ENCODE measurements at places on chromosomes 12 and 14.

- no peak for DNase-seq
Observed at GRCh38 chr12:43109631-43110345, 442.2 kb downstream of the ADAMTS20 start.

DNA sequence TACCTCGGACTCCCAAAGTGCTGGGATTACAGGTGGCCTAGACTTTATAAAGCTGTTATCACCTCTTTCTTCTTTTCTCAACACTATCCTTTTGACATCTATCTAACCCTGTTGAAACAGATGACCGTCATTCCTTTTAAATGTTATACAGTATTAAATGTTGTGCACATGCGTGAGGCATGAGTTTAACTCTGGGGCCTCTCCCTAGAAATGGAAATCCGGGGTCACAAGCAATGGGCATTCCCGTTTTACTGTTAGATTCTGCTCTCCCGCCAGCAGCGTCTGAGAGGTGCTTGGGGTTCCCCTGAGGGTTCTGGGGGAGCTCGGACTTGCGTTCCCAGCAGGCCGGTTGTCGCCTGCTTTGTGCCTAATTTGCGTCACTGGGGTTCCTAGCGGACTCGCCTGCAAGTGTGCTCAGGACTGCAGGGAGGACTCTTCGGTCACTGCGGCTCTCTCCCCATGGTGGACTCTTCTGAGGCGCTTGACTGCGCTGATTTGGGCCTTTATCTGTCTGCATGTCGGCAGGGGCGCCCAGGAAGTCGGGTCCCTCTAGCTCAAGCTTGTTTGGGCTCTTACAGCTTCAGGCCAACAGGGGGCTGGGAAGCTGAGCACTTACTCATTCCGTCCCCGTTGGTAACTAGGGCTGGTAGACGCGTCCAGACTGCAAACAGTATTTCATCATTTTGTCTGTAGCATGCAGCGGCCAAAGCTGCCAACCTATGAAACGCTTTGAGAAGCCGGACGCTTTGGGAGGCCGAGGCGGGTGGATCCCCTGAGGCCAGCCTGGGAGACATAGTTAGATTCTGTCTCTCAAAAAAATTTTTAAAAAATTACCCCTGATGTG lies 1.2 kb upstream of the RAN start:
- DNase-seq, result peak; percentile 78

- DNase-seq, result no peak
Observed at GRCh38 chr12:52356762-52357580, 10.3 kb downstream of the KRT85 start.

DNA sequence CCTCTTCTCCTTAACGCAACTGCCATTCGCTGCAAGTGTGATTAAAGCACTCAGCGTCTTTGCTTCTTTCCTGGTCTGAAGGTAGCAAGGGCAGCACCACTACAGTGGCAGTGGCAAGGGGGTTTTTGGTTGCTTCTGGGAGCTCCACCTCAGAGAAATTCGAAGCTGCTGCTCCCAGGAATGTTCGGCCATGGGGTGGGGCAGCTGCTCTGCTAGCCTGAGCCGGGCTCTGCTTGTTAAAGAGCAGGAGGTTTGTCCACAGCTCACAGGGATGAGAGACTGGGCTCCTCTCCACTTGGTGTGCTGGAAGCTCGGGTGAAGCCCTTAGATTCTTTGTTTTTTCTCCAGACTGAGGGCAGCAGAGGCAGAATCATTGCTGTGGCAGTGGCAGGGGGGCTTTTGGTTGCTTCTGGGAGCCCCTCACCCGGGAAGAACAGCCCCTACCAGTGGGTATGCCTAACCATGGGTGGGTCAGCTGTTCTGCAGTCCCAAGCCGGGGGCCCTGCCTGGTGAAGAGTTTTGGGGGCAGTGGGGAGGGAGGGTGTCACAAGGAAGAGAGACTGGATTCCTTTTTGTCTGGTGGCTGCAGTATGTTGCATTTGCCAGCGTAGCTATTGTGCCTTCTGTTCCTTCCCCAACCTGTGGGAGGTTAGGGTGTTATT lies 340.2 kb downstream of the AEBP2 start:
- DNase-seq, result no peak

DNA sequence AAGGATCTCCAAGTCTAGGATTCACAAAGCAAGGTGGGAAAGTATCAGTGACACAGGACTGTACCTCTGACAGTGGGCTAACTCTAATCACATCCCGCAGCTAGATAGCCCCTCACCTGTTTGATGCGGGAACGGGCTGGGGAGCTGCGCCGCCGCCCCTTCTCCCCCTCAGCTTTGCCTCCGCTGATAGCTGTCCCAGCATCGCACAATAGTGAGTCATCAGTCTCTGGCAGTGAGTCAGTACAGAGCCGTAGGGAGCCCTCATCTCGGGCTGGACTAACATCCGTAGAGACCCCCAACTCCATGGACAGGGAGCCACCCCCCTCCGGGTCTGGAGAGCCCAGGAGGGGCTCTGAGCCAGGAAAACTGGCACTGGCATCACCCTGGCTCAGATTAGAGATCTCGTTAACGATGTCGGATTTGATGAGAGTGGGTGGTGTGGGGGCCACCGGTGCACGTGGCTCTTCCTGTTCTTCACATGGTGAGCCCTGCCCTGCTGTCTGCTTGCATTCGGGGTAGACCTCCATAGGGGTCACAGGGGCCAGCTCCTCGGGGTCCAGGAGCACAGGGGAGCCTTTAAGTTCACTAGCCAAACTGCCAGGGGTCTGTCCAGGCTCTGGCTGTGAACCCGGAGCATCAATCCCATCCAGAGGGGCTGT lies 10.9 kb downstream of the KMT2D start:
- DNase-seq, result no peak

GRCh38 chr14:94392510-94392935 lies 4.1 kb upstream of the SERPINA1 start:
- DNase-seq, result peak; percentile 46

DNA sequence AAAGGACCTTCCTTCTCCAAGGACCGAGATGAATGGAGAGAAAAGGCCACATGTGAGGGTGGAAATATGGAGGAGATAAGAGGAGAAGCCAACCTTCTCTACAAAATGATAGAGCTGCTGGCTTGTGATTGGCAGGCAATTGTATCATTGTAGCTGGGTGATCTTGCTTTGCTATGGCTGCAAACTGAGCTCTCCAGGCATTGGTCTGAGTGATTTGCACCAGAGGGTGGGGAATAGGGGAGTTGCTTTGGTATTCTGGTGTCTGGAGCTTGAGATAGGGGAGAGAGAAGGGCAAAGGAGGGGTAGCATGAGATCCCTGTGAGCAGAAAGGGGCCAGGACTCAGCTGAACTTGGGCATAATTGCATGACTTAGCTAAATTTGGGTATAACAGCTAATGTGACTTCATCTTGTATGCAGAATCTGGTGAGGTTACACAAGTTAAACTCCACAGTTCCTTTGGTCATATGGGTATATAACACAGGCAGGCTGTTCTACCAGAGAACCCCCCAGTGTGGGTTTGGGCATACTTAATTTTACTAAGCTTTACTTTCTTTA lies 72.0 kb downstream of the FOS start:
- DNase-seq, result no peak

GRCh38 chr12:45959728-45960127 lies 30.6 kb downstream of the SCAF11 start:
- DNase-seq, result no peak

DNA sequence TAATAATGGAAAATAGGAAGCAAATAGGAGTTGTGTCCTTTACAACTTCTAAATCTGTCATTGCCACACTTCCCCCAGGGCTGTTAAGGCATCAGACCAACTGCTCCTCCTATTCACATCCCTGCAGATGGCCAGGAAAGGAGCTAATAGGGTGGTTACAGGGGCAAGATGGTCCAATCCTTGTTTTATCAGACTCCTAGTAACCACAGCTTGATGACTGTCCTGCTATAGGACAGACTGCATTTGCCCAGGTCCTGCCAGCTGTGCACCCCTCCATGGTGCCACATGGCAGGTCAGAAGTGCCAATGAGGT lies 10.9 kb upstream of the KRT2 start:
- no peak for DNase-seq

- DNase-seq, result no peak
Observed at GRCh38 chr14:101738703-101739320, 22.7 kb upstream of the PPP2R5C start.

DNA sequence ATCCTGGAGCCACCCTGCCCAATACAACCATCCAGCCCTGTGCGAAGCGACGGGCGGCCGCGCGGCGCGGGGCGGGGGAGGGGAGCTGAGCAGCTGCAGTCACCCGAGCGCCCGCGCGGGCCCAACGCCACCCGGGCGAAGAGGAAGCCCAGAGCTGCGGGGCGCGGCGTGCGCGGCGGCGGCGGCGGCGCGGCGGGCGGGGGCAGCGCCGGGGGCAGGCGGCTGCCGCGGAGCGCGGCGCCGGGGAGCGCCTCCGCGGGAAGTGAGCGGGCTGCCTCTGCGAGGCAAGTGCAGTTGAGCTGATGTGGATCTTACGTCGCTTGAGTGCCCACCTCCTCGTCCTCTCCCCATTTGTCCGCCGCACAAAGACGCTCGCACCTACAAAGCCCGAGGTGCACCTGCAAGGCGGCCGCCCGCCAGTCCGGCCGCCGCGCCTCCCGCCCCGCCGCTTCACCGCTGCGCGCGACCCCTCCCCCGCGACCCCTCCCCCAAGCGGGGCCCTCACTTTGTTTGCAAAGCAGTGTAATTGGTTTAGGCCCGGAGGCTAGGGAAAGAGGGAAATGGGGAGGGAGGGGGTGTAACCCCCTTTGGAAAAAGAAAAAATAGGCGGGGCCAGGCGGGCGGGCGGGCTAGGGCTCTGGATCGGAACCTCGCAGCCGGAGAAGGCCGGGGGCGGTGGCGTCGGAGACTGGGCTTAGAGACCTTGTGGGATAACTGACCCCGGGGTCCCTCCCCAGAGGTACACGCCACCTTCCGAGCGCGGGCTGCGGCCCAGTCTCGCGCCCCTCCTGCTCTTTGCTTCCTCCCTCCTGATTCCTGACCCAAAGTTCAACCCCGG lies at the start of the genes FOXA1 and TTC6:
FOXA1 (minus strand) TSS at position 279 of the 838 bp plus-strand sequence; CDS start at position 2, 277 bp downstream.
TTC6 (plus strand) TSS at position 659 of the 838 bp plus-strand sequence. CDS start 26,436 bp downstream, outside the sequence.
- DNase-seq, result no peak

DNA sequence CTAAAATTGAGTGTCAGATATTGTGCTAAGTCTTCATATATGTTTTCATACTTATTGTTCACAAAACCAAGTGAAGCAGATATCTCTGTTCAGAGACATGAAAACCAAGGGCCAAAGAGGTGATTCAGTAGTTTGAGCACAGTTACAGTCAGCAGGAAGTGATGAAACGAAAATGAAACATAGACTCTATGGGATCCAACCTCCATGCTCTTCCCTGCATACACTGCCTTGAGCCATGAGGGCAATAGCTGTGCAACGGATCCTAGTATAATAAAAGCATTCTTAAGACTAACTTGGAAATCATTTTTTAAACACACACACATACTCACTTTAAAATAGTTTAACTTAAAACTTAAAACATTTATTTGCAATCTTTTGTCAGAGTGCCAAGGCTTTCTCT lies 27.9 kb downstream of the ESR2 start:
- no peak for DNase-seq

- DNase-seq, result no peak
Observed at GRCh38 chr12:104707194-104707593, 250.4 kb downstream of the CHST11 start.

DNA sequence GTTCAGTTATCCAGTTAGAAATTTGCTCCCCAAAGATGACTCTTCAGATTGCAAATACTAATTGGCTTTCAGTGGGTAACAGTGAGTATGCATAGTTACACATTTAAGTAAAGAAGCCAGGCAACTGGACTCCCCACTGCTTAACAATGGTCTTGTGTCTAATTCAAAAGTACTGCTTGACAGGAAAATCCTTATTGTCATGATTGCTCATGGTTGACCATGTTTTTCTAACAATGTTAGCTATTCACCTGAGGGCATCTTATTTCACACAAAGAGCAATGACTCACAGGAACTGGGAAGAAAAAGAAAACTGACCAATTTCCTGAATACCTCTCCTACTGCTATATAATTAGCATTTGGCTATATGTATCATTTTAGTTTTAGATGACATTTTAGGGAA lies 33.7 kb upstream of the ALG10B start:
- DNase-seq, result no peak

- DNase-seq, result no peak
Observed at GRCh38 chr12:95882873-95883272, 24.1 kb downstream of the SNRPF start.

DNA sequence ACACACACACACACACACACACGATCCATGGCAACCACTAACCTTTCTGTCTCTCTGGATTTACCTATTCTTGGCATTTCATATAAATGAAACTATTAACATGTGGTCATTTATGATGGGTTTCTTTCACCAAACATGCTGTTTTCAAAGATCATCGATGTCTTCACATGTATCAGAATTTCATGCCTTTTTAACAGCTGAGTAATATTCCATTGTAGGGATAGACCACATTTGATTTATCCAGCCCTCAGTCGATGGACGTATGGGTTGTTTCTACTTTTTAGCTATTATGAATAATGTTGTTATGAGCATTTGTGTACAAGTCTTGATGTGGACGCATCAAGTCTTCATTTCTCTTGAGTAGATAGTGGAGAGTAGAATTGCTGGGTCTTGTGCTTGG lies 56.5 kb downstream of the MVK start:
- DNase-seq, result no peak

- DNase-seq, result no peak
Observed at GRCh38 chr12:105775343-105775742, 363.4 kb downstream of the NUAK1 start.

- DNase-seq, result no peak
Observed at GRCh38 chr12:48184549-48184922, 1.1 kb downstream of the CCDC184 start.

DNA sequence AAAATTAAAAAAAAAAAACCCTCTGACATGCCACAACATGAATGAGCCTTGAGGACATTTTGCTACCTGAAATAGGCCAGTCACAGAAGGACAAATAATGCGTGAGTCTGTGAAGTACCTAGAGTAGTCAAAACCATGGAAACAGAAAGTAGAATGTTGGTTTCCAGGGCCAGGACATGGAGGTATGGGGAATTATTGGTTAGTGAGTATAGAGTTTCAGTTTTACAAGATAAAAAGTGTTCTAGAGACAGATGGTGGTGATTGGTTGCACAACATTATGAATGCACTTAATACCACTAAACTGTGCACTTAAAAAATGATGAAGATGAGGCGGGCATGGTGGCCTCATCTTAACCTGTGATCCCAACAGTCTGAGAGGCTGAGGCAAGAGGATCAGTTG lies 47.6 kb upstream of the ZFP36L1 start:
- no peak for DNase-seq

GRCh38 chr14:57898837-57899572 lies 33.1 kb upstream of the SLC35F4 start:
- no peak for DNase-seq

GRCh38 chr12:27608890-27609289 lies 84.9 kb downstream of the PPFIBP1 start:
- no peak for DNase-seq

DNA sequence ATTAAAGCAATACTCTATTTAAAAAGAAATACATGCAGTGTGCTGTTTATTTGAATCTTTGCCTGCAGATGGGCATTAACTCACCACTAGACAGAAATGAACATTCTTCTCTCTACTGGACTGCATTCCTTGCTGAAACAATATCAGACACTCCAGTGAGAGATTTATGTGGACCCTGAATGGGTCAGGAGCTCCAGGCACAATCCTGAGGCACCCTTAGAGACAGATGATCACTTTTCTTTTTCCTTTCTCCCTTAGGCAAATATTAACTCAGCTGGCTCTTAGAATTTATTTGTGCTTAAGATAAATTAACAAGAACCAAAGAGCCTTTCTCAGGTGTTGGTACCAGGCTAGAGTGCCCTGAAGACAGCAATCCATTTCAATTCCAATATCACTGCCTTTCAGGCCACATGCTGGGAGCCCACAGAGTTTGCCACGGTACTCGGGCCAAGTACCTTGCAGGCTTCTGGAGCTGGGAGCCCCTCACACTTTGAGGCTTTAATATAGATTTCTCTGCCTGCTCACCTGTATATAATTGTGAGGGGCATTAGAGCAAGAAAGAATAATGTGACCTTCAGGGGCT lies 173.0 kb downstream of the EMP1 start:
- no peak for DNase-seq
